ENCODE measurements at places on chromosomes 7 and 10.

- DNase-seq: peak; percentile 65
Measured at GRCh38 chr10:118850418-118851061, 95.8 kb upstream of the CACUL1 start.

DNA sequence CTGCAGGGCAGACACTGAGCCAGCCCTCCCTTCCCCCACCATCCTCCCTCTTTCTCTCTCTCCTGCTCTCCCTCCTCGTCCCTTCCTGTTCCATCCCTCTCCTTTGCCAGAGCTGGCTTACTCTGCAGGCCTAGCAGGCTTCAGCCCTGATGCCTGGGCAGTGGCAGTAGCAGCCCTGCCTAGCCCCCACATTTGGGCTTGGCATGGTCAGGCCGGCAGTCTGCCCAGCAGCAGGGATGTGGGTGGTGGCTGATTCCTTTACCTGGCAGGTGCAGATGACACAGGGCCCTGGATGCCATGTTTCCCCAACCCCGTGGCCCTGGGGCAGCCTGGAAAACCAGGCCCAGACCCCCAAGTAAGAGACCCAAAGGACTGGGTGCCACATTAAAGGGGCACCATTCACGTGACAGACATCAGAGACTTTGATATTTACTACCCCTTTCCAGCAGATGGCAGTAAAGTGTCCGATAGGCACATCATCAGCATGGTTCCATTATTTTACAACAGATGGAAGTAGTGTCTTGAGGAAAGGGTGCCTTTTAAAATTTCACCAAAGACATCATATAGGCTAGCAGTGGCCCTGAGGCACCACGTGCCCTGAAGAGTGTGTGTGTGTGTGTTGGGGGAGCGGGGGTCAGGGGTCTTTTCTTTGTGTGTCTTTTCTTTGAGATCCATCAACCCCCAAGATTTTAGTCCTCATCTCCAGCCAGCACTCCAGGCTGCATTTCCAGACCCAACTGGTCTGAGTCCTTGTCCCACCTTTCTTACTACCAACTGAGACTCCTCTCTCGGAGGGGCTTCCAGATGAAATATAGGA is 5.9 kb downstream of the KCP start:
- peak; percentile 73 for DNase-seq

GRCh38 chr7:25223206-25223605 is 5.1 kb downstream of the NPVF start:
- DNase-seq: no peak

DNA sequence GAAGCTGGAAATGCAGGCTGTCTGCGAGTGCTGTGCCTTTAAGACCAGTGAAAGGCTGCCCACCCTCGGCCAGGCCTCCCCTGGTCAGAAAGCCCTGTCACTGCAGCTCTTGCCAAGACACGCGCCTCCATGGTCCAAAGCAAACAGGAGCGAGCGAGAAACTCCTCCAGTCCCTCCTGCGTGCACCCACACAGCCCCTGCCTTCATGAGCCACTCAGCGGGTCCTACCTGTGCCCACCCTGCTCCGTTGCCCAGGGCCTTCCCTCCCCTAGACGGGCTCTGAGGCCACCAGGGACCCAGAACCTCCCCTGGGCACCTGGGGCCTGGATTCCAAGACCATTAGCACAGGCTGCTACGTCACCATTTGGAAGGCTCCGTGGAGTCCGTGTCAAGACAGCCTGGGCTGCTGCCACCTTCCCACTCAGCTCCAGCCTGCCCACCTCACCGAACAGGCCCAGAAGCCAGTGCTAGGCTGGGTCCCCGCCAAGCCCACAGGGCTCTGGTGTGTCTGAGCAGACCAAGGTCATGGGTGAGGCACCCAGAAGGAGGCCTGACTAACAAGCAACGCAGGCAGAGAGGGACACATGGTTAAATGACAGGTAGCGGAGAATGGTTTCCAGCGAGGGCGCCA is 144.5 kb downstream of the NEURL1 start:
- DNase-seq: peak; percentile 86

DNA sequence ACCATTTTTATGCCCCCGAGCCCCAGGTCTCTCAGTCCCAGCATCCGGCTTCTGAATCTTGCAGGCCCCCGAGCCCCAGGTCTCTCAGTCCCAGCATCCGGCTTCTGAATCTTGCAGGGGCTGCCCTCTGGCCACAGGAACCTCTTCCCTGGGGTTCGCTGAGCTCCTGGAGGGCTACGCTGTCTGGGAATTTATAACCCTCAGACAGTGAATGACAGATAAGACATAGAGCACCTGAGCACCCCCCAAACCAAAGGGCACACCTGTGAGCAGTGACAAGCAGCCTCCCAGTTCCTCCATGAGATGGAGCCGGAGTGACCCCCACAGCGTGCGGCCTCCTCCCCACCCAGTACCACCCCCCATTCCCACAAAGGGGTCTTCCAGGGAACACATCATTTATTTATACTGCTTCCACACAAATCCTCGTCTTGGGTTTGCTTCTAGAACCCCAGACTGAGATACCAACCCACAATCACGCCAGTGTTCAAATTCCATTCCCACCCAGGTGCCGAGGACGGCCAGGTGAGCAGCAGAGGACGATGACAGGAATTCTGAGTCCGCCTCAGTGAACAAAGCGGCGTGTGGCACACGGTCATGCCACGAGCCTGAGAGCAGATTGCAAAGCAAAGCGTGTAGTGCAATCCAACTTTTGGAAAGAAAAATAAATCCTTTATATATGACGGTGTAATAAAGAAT is 57.7 kb upstream of the FAM20C start:
- DNase-seq: no peak

DNA sequence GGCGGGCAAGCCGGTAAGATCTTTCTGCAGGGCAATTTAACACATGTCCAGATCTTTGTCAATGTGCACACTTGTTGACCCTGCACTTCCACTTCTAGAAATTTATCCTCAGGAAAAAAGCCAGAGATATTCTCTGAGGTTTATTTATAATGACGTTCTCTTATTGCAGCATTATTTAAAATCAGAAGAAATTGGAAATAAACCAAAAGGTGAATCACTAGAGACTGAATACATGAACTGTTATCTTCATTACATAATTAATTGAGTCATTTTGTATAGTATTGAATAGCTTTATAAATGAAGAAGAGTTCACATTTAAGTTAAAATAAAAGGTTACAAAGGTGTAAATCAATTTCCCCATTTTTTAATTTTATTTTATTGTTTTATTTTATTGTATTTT is 16.3 kb upstream of the SAR1A start:
- no peak for DNase-seq

DNA sequence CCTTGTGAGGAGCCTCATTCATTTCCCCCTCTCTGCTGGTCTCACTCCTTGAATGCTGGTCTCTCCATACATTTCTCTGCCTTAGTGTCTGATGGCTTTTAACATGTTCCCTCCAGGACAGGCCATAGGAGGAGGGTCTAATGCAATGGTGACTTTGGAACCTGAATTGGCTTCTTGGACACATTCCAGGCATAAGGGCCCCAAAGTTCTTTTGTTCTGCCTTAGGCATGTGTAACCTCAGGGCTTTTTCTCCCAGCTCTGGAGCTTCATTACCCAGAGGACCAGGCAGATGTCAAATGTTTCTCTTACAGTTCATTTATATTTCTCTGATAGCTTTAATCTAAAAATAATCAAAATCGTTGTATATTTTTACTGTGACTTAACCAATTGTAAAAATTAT is 162.6 kb downstream of the SDK1 start:
- no peak for DNase-seq

GRCh38 chr10:32169556-32169955 is 113.3 kb upstream of the KIF5B start:
- no peak for DNase-seq

DNA sequence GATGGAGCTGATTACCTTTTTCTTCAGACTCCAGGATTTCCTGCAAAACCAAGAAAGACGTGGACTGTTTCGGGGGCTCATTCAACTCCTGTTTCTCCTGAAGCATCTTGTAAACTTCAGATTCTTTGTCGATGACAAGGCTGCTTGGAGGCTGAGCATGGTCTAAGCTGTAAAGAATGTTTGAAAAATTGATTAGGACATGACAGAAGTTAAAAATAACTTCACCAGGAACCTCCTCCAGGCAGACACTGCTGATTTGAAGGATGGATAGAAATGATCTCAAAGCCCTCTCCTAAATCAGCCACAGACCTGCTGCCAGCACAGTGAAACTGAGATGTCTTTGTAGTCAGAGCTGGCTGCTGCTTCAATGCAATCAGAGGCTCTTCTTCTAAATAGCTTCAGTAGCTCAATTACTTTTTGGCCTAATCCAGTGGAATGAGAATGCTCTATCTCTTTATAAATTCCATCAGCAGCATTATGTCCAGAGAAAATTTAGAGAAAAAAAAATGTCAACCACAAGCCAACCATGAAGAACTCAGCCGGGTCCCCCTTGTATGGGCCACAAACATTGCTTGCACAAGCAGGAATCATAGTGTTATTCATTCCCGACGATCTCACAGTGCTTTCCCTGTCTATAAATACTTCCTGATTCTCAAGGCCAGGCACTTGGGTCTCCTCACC is 43.5 kb downstream of the PDLIM1 start:
- peak; percentile 74 for DNase-seq

GRCh38 chr10:97428572-97428981 is 2.6 kb downstream of the PGAM1 start:
- peak; percentile 40 for DNase-seq

DNA sequence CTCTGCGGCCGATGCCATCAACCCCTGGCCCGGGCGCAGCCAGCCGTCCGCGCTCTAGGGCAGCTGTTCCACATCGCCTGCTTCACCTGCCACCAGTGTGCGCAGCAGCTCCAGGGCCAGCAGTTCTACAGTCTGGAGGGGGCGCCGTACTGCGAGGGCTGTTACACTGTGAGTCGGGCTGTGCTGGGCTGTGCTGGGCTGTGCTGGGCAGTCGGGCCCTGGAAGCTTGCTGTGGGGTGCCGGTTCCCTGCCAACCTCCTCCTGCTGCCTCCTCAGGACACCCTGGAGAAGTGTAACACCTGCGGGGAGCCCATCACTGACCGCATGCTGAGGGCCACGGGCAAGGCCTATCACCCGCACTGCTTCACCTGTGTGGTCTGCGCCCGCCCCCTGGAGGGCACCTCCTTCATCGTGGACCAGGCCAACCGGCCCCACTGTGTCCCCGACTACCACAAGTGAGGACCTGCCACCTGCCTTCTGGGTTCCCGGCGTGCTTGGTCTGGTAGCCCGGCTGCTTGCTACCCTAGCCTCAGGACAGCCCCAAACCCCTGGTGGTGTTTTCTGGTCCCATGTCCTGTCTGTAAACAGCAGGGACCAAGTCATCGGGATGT is 7.5 kb downstream of the ZYX start:
- DNase-seq: no peak

DNA sequence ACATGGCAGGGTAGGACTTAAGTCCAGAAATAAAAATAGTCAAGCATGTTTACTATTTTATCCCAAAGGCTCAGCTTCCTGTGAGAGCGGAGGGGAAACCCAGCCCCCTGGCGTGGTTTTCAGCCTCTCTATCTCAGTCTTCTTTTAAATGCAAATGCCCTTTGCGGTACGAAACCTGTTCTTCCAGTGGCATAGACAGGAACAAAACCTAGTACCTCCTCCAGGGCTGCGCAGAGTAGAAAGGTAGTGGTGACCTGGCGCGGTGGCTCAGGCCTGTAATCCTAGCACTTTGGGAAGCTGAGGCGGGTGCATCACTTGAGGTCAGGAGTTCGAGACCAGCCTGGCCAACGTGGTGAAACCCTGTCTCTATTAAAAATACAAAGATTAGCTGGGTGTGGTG is 181.3 kb upstream of the FOXK1 start:
- no peak for DNase-seq

GRCh38 chr7:100957832-100958421 is 8.6 kb downstream of the MUC3A start:
- DNase-seq: no peak

GRCh38 chr7:101241015-101241363 is 3.4 kb upstream of the CLDN15 start:
- no peak for DNase-seq

- no peak for DNase-seq
Measured at GRCh38 chr7:76129366-76129765, 72.3 kb upstream of the SRRM3 start.

DNA sequence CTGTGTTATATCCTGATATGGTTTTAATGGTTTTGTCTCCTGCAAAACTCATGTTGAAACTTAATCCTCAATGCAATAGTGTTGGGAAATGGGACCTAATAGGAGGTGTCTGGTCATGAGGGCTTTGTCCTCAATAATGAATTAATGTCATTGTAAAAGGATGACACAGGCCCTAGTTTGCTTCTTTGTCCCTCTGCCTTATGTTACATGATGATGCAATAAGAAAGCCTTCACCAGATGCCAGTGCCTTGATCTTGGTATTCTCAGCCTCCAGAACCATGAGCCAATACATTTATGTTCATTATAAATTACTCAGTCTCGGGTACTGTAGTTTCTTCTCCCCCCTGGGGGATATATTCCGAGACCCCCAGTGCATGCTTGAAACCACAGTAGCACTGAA is 1247.4 kb upstream of the SORCS1 start:
- no peak for DNase-seq

DNA sequence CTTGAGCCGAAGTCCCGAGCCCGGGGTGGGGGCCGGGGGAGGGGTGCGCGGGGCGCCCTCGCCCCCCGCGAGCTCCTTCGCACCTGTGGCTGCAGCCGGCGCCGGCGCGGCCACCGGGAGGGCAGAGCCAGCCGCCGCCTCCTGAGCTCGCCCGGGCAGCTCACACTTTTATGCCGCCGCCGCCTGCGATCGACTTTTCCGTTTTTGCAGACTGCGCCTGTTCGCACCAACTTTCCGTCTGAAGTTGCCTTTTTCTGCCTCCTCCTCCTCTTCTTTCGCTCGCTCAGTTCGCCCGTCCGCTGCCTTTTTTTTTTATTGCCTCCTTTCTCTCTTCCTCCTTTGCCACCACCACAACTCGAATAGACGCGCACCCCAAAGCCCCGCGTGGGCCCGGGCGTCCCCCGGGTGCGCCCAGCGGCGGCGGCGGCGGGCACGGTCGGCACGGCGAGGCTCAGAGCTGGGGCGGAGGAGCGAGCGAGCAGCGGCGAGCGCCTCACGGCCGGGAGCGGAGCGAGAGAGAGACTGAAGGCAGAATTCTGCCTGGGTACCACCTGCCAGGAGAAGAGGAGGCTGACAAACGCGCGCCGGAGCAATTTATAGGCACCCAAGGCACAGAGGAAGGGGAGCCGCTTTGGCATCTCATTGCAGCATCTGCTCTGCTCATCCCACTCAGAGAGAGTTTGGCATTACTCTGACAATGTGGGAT is at the start of gene C1QL3:
Gene C1QL3 (minus strand): TSS at position 569 of the 706 bp plus-strand sequence. CDS start 814 bp downstream, outside the sequence.
- peak; percentile 55 for DNase-seq

DNA sequence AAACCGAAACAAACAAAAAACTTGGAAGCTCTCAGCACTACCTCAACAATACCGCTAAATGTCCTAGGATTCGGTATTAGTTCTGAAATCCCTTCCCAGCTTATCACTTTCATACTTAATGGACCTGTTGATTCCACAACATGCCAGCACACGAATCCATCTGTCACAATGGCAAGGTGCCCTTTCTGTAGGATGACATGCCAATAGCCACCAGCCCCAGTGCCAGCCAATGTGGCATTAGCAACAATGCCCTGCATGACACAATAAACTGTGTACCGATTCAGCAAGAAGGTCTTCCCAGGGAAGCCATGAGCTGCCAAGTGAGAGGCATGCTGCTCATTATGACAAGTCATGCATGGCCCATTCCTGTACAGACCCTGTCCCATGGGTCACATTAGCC is 35.6 kb upstream of the CHCHD3 start:
- DNase-seq: no peak
